Upper lobe of left lung (tissue), 6 donors: ENCODE measurements at places on chromosomes 7 and 10.
A peak's percentile ranks its signal among the peaks of the same experiment; 100 is the strongest.

GRCh38 chr7:52857367-52857766, 178.1 kb upstream of the POM121L12 start:
- DNase-seq: no peak

DNA sequence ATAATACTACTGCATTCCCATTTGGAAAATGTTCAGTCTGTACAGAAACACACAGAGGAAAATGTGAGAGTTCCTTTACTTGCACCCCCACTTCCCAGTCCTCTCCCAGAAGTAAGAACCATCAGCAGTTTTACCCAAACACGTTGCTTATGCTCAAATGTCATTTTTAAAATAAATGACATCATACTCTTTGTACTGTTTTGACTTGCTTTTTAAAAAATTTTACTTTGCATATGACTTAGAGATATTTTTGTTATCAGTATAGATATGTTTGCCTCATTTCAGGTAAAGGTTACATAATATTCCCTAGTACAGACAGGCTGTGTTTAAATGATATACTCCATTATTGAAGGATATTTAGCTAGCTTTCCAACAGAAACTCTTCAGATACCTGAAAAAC, 13.5 kb upstream of the PTPRN2 start:
- no peak for DNase-seq

GRCh38 chr7:137886281-137886680, 39.5 kb upstream of the DGKI start:
- no peak for DNase-seq

GRCh38 chr7:81031243-81031642, 112.4 kb upstream of the SEMA3C start:
- no peak for DNase-seq

DNA sequence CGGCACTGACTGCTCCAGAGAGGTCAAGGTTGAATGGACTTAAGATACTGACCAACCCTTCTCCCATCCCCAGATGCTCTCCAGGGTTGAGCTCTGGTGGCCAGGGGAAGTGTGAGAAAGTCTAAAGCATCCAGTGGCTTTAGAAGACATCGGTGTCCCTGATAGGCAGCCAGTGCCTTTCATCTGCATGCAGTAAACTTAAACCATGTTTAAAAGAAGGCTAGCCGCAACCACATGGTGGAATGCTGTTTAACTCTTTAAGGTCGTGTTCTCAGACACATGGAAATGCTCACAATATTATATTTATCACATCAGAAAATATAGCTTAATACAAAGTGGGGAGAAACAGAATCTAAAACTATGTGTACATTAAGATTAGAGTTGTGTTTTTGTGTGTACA, 137.0 kb downstream of the CNNM2 start:
- no peak for DNase-seq

GRCh38 chr7:115024276-115024675, 102.4 kb downstream of the MDFIC start:
- DNase-seq: no peak

GRCh38 chr7:137996871-137997270, 5.0 kb downstream of the CREB3L2 start:
- DNase-seq: no peak

GRCh38 chr10:129922598-129923123, 41.4 kb downstream of the EBF3 start:
- DNase-seq: peak; percentile 41

GRCh38 chr10:86046845-86047460, 319.6 kb downstream of the GRID1 start:
- DNase-seq: no peak

DNA sequence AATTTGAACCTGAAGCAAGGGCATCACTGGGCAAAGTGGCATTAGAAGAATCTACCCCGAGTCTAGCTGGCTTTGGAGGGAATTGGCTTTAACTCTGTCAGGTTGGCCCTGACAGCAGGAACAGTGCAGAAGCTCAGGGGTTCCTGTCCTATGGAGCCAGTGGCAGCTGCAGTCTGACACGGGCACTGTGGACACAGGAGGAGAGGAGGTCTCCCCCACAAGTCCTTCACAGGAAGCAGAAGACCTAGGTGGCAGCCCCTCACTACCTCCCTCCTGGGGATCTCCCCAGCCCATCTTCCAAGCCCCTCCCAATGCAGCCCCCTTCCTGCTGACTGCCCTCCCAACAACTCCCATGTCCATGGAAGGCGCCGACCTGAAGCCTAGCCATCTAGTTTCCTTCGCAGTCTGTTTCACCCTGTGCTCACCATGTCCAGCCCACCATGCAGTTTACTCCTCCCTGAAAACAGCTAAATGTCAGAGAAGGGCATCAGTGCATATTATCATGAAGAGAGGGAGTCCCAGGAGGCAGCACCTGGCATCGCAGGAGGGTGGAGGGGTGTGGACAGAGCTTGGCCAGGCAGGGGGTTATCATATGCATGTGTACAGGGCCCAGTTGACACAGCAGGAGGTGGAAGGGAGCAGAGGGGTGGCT, 17.9 kb upstream of the GDF10 start:
- no peak for DNase-seq

DNA sequence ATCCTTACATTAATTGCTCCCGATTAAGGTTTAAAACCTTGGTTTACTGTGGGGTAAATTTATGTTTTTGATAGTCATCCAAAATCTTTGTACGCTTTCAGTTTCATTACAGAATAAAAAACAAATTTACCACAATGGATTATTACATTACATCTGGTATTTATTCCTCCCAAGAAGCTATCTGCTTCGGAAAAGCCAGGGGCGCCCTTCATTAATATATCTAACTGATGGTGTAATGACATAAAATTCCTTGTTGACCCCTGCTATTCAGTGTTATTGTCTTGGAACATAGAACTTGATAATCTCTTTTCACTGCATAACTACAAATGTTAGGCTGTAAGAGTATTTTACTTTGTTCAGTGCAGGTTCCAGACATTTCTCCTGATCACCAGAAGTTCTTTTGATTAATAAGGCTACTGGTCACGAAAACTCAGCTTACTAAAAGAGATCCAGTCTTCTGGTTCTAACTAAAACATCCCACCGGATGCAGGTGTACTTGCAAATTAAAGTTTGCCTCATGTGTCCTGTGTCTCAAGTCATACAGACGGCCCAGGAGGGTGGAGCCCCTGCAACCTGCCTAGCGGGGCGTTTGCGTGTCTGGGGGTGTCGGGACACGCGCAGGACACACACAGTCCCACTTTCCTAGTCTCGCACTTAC, 581 bp upstream of the GLCCI1 start:
- no peak for DNase-seq

- DNase-seq: no peak
Observed at GRCh38 chr7:151834271-151835035, 42.5 kb downstream of the PRKAG2 start.

- DNase-seq: no peak
Observed at GRCh38 chr10:63692220-63692896, 171.2 kb downstream of the REEP3 start.

DNA sequence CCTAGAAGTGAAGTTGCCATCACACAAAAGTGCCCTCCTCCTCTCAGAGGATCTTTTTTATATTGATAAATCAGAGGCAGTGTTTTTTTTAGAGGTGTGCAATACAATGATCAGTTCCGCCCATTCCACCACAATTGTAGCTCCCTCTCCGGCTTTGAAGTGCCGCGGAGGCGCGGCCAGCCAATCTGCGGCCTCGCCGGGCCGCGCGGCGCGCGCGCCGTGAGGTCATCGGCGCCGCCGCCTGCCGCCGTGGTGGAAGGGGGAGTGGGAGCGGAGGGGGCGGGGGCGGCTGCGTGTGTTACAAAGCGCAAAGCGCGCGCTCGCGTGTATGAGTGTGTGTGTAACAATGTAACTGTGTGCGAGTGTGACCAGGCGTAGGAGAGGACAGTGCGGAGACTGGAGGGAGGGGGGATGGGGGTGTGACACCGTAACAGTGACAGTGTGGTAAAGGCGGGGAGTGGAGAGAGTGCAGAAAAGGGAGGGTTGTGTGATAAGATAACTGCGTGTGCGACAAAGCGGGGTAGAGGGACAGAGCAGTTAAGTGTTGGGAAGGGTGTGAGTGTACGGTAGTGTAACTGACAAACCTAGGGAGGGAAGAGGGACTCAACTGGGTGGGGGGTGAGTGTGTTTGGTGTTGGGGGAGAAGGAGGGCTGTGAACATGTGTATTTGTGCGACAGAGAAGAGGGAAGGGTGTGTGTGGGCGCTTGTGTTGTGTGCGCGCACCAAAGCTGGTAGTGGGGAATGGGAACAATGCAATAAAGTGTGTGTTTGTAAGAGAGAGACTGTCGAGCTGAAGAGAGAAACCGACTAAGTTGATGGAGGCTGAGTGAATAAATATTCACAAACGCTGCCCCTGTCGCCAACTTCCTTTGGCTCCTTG, at the start of gene SP8:
Gene SP8 (minus strand): TSS at position 108 of the 881 bp plus-strand sequence. CDS start 88 bp downstream, at position 20.
- peak; percentile 82 for DNase-seq

DNA sequence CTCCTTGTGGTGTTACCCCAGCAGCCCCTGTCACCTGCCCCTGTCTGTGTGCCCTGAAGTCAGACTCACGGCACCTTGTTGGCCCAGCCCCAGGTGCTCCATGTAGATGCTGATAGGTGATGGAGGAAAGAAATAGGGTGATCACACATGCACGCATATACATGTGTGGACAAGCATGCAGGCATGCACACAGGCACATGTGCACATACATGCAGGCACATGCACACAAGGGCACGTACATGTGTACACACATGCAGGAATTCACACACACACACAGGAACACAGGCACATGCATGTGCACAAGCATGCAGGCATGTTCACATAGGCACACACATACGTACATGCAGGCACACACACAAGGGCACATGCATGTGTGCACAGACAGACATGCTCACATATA, 16.6 kb upstream of the ELFN1 start:
- DNase-seq: no peak

- DNase-seq: peak; percentile 72
Observed at GRCh38 chr7:48096273-48096672, 7.2 kb downstream of the UPP1 start.

DNA sequence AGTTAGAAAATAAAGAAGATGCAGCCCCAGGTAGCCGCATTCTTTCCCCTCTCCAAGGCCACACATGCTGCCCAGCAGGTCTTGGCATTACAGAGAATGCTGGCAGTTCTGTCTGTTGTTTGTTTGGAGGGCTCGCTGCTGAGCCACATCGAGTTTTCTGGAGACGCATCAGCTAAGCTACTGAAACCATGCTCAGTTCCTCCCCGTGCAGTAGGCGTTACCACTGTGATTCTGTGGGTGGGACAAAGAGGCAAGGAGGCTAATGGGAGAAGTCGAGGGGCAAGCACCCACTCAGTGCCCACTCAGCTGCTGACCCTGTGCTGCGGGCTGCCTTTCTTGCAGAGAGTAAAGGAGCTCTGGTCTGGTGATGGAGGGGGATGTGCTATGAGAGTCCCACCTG, 15.5 kb upstream of the GTPBP4 start:
- no peak for DNase-seq

DNA sequence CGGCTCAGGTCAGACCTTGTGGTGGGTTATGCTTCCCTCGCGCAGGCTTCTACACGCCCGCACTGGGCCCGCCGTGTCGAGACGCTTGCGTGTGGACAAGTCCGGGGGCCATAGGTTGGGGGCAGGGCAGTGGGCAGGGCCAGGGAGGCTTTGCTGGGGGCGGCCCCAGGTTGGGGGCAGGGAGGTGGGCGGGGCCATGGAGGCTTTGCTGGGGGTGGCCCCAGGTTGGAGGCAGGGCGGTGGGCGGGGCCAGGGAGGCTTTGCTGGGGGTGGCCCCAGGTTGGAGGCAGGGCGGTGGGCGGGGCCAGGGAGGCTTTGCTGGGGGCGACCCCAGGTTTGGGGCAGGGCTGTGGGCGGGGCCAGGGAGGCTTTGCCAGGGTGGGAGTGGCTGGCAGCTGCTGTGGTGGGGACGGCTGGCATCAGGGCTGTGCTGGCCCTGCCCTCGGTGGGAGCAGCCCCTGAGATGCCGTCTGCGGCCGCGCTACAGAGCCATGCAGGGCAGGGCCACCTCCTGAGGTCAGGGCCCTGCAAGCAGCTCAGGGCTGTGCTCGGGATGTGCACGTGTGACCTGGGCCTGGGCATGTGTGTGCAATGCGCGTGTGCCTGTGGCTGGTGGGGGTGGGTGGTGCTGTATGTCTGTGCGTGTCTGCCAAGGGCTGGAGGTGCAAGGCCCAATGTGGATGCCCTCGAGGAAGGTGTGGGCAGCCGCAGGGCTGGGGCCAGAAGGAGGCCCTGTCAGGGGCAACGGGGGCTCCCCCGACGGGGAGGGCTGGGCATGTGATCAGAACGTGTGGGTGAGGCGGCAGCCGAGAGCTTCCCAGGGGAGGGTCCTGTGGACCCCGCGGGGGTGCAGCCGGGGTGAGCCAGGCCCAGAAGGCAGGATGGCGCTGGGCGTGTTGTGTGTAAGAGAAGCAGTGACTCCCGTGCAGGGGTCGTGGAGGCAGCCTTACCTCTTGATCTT, 72.5 kb upstream of the NKX6-2 start:
- peak; percentile 13 for DNase-seq

GRCh38 chr10:110864662-110865140, 7.0 kb upstream of the PDCD4 start:
- no peak for DNase-seq

GRCh38 chr7:137535579-137535978, 192.0 kb upstream of the PTN start:
- DNase-seq: no peak

GRCh38 chr10:90484518-90484917, 373.3 kb downstream of the HTR7 start:
- DNase-seq: no peak

DNA sequence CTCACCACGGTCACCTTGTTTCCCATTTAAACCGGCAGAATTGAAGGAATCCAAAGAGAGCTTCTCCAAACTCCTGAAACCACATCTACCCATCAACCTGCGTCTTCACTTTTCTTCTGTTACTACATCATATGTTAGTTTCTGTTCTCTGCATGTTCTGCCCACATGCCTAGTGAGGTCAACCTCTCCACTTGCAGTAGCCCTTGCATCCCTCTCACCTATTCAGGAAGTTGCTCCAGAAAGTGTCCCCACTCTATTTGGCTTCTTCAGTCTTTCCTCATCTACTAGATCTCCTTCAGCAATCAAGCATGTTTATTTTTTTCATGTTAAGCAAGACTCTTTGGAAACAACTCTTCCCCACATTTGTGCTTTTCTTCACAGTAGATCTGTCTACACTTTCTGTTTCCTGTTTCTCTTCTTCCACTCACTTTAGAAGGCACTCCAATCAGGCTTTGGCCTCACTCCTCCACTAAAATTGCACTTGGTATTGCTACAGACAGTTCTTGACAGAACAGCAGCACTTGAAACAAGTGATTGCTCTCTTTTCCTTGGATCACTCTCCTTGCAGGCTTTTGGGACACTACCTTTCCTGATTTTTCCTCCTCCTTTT, 7.5 kb downstream of the SAMD9L start:
- DNase-seq: peak; percentile 30

GRCh38 chr7:154672659-154673415, 330.1 kb downstream of the PAXIP1 start:
- DNase-seq: no peak

DNA sequence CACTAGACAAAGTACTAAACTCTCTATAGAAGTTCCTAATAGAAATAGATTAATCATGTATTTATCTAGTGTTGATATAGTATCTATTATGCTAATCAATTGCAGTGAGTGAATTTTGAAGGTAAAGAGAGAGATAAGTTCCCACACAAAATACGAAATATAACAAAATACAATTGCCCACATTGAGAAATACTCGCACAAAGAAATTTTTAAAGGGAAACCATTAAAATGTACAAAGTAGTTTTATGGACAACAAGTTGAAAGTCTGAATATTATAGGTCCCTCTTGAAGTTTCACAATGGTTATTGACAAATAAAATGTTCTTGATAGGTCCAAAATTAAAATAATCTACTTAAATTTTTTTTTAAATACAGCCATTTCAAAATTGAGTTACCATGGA, 1031.1 kb downstream of the SORCS1 start:
- no peak for DNase-seq

GRCh38 chr7:130426564-130426963, 14.3 kb downstream of the CEP41 start:
- DNase-seq: no peak

GRCh38 chr10:53957401-53957800, 843.6 kb downstream of the PCDH15 start:
- DNase-seq: no peak
